ENCODE measurements at places on chromosomes 4 and X. TPM values are rescaled to one million over a fixed set of nuclear protein-coding genes. Genes with fewer than 3 reads are reported as not detected.

Gene MAGEA1
- total RNA-seq: not detected

Gene GUCY1A1
- 8.5 TPM for total RNA-seq

Gene GLOD5
- total RNA-seq: not detected

Gene STK26
- 2.0 TPM for total RNA-seq

Gene AR
- total RNA-seq: 4.7 TPM

Gene SLC7A11
- total RNA-seq: 37.5 TPM

Gene MAGEA8
- total RNA-seq: not detected

Gene MAGEC3
- total RNA-seq: not detected

Gene FABP2
- total RNA-seq: not detected

Gene GPRASP3
- 9.1 TPM for total RNA-seq

Gene SMPX
- not detected for total RNA-seq

Gene RNF113A
- total RNA-seq: 21.4 TPM

Gene CCDC149
- total RNA-seq: 10.1 TPM

Gene OR13H1
- total RNA-seq: not detected

Gene TNMD
- not detected for total RNA-seq

Gene CYSLTR1
- total RNA-seq: 0.26 TPM

Gene SPIN2A
- total RNA-seq: 2.4 TPM

Gene PABPC1L2B
- not detected for total RNA-seq

Gene CYTL1
- not detected for total RNA-seq

Gene XKRX
- not detected for total RNA-seq

Gene ASB12
- total RNA-seq: 0.17 TPM

Gene MMAA
- 5.5 TPM for total RNA-seq

Gene CPZ
- 12.2 TPM for total RNA-seq

Gene HSFX4
- total RNA-seq: not detected

Gene RAI2
- total RNA-seq: 1.1 TPM

Gene FATE1
- not detected for total RNA-seq

Gene MAGT1
- 306 TPM for total RNA-seq

Gene DCTD
- total RNA-seq: 93.8 TPM

Gene SHROOM4
- 0.47 TPM for total RNA-seq

Gene DCX
- not detected for total RNA-seq

Gene MAGEB2
- not detected for total RNA-seq

Gene PHKA2
- total RNA-seq: 16.3 TPM

Gene CCNA2
- 0.94 TPM for total RNA-seq

Gene XG
- 6.1 TPM for total RNA-seq

Gene NBDY
- 3.8 TPM for total RNA-seq

Gene TSR2
- total RNA-seq: 17.5 TPM

Gene NHSL2
- total RNA-seq: 9.5 TPM

Gene PQBP1
- 94.7 TPM for total RNA-seq

Gene FANCB
- total RNA-seq: 3.2 TPM

Gene NDST3
- total RNA-seq: 0.16 TPM
